ENCODE measurements at places on chromosomes 16 and 17.

DNA sequence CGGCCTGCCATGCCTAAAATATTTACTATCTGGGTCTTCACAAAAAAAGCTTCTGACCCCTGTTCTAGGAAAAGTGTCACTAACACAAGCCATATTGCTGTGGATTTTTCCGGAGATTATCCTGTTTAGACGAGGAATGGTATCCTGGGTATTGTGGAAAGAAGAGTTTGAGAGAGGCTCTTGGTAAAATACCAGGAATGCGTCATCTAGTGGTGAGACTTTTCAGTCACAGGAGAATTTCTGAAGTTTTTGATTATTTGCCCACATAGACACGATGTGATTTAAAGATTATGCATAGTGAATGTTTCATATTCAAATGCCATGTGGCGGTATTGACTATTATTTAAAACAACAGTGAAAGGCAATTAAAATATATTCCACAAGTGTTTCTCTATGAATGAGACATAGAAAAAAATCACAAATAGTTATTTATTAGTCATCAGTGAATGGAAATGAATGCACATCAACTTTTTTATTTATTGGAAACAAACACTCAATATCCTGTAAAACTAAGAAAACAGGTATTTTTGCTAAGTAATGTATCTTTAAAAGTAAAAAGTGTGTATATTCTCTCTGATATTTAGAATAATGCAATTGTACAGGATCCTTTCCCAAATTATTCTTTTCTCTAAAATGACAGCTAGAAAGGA is 7.8 kb downstream of the KRT28 start:
- peak; percentile 15 for DNase-seq

DNA sequence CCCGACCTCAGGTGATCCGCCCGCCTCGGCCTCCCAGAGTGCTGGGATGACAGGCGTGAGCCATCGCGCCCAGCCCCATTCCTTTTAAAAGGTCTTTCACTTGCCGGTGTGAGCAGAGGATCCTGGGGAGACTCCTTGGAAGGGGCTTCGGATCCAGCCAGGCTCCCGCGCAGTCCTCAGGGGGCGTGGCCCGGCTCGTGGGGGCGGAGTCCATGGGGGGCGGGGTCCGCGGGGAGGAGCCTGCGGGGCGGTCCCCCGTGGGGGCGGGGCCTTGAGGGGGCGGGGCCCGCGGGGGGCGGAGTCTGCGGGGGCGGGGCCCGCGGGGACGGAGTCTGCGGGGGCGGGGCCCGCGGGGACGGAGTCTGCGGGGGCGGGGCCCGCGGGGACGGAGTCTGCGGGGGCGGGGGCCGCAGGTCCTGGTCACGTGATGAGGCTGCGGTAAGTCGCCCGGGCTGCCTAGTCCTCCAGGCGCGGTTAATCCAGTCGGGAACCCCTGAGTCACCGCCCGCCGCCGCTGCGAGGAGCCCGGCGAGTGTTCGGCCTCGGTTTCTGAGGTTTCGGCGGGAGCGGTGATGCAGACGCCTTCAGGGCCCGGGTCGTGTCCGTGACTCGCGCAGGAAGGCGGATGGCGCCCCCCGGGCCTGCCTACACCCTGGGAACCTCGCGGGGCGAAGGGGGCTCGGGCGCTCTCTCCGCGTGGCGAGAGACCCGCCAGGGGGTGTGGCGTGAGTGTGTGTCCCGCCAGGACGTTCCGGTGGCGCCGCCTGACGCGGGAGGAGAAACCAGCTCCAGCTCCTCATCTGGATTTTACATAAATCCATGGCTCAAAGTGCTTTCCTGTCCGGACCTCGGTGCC is 23.6 kb upstream of the ABR start:
- no peak for DNase-seq

GRCh38 chr17:5096731-5097100 is 15.0 kb downstream of the ZNF232 start:
- no peak for DNase-seq

DNA sequence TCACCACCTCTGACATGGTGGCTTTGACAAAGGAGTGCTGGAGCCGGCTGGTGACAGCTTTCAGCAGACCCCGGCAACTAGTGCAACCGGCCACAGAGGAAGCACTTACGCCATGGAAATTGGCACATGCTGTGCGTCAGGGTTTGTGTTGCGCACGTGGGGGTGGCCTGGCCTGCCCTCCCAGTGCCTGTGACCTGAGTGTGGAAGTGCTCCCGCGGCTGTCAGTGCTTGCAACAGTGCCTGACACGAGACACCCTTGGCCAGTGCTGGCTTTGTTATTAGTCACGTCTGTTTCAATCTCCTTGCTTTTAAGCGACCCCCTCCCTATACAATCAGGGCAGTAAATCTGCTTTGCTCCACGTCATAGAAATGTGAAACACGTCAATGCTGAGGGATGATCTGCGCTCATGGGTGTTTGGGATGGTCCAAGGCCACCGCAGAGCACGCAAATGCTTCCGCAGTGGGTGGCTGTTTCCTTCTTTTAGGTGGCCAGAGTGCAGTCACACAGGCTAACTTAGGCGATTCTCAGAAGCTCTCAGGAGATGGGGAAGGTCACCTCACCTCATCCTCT is 64.3 kb downstream of the PGS1 start:
- peak; percentile 93 for DNase-seq

GRCh38 chr16:86823125-86823524 is 244.8 kb downstream of the FOXL1 start:
- DNase-seq, result no peak

- DNase-seq, result no peak
Measured at GRCh38 chr17:41009301-41009760, 403 bp upstream of the KRTAP3-1 start.

DNA sequence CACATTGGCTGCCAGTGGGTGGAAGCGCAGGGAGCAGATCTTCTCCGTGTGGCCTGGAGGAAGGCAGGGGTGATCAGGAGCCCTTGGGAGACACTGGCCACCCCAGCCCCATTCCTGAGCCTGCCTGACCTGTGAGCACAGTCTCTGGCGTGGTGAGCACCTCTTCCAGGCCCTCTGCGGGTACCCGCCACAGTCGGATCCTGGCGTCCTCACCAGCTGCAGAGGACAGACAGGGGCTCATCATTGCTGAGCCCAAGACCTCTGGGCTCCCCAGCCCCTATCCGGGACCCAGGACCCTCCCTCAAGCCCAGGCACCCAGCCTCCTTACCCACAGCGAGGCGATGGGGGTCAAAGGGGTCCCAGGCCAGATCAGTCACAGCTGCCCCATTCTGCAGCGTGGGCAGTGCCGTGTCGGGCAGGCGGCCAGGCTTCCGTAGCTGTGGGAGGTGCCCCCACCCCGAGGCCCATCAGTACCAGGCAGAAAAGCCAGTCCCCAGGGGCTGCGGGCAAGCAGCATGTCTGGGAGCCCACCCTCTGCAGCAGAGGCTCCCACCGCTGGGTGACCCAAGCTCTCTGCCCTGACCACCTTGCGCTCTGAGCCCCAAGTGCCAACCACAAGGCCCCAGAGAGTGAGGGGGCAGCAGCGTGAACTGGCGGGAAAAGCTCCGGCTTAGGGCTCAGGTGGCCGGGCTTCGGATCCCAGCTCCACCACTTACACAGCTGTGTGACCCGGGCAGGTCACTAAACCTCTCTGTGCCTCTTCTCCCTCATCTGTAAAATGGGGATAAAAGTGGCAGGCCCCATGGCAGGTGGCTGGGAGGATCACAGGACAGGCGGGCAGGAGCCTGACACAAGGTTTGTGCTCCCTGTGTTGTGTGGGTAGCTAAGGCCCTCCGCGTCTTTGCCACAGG is 10.2 kb upstream of the PAM16 start:
- DNase-seq, result no peak

DNA sequence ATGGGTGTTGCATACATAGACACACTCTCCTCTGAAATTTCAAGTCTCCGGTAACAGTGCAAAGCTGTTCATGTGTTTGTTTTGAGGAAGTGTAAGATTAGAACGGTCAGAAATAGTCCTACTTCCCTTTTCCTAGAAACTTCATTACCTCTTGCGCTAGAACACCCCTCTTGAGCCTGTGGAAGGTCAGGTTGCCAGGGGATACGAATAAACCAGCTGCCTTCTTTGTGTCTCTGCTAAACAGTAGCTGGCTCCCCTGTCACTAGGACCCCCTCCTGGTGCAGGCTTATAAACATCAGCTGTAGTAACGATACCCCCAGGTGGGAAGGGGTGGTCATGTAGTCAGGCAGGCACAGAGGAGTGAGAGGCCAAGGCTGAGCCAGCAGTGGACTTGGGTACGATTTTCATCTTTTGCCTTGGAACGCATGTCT is 113.4 kb upstream of the RCVRN start:
- DNase-seq, result peak; percentile 88

GRCh38 chr16:19613834-19614233 is 58.3 kb downstream of the VPS35L start:
- no peak for DNase-seq

Measured in AML-193 (cell line).